Daoy (cell line): ENCODE measurements at places on chromosomes 2 and 18. TPM values are rescaled to one million over a fixed set of nuclear protein-coding genes. Genes with fewer than 3 reads are reported as not detected.
A peak's percentile ranks its signal among the peaks of the same experiment; 100 is the strongest.

DNA sequence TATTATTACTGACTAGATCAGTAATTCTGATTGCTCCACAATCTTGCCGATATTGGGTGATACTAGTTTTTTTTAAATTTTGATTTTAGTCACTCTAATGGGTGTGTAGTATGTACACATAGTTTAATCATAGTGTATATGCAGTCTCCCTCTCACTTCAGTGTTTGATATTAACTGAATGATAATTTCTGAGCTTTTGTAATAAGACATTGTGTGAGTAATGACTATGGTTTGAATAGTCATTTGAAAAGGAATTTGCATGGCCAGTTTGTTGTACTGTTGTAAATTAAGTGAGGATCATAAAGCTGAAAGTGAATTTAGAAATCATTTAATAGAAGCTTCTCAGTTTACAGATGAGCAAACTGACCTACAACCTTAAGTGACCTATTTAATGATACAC is 33.4 kb downstream of the USP14 start:
- no peak for DNase-seq

DNA sequence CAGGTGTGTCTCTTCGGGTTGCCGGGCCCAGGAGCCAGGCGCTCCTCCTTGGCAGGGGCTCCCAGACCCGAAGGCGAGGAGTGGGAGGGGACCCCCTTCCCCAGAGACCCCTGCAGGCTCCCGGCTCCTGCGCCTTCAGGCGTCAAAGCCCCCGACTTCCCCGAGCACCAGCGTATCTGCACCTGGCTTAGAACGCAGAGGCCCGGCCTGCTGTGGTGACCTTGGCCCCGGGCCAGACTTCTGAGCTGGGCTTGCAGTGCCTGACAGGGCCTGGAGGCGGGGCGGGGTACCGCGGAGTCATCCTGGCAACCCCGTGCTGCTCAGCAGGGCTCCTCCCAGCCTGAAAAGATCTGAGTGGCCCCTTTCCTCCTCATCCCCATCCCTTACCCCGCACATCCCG is 27.0 kb downstream of the SKA1 start:
- DNase-seq: peak; percentile 37

DNA sequence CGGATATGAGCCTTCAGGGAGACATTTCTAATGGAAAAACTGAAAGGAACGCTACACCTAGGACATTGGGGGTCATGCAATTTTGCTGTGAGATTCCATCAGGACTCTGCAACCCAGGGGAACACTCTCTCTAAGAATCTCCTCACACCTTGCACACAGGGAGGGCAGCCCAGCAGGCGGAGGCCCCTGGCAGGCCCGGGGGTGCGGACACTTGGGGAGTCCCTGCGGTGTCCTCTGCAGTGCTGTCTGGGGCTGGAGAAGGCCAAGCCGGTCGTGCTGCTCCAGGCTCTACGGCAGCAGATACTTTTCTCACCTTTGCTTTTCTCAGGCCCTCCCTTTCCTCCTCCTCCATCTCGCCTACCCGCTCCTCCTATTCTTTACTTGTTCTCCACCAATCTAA is 54.7 kb upstream of the FAM110C start:
- no peak for DNase-seq

DNA sequence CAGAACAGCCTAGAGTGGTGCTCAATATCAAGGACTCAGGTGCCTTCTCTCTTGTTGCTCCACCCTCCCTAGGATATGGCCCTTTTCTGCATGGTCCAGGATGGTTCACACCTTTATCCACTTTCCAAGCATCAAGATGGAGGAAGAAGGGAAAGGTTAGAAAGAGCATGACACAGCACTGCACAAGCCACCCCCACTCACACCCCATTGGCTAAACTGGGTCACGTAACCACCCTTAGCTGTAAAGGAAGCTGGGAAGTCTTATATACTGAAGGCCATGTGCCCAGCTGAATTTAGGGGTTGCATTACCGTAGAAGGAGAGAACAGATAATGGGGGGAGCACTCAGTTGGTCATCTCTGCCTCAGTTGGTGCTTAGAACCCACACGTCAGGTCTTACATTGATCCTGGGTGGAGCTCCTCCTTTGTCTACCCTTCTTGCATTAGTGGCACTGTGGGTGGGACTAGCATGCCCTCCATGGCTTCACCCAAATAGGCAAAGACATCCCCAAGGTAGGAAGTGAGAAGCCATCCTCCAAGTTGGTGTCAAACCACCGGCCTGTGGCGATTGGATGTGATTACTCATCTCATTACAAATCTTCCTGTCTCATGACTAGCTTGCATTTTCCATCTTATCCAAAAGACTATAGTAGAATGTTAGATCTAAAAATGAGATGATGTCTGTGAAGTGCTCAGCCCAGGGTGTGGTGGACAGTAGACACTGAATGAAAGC is 248.5 kb downstream of the HAUS1 start:
- DNase-seq: no peak

DNA sequence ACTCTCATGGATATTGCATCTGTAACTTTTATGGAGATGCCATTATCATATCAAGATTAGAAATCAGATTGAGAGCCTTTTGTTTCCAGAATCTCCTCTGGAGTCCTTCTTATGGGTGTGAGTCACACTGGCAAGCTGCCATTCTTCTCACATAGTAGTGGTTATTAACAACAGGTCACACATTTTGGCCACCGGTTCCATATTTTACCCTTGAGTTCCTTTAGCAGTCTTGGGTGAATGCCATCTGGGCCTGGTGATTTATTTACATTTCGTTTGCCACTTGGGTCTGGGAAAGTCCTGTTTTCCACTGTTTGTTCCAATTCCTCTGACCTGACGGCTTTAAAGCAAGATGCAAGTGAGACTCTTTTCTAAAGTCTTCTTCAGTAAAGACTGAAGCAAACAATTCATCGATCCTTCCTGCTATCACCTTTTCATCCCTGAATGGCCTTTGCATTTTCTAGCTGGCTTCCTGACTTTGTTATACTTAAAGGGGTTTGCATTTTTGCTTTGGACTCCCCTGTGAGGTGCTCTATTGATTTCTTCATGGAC is 80.5 kb upstream of the CAVIN2 start:
- peak; percentile 92 for DNase-seq

DNA sequence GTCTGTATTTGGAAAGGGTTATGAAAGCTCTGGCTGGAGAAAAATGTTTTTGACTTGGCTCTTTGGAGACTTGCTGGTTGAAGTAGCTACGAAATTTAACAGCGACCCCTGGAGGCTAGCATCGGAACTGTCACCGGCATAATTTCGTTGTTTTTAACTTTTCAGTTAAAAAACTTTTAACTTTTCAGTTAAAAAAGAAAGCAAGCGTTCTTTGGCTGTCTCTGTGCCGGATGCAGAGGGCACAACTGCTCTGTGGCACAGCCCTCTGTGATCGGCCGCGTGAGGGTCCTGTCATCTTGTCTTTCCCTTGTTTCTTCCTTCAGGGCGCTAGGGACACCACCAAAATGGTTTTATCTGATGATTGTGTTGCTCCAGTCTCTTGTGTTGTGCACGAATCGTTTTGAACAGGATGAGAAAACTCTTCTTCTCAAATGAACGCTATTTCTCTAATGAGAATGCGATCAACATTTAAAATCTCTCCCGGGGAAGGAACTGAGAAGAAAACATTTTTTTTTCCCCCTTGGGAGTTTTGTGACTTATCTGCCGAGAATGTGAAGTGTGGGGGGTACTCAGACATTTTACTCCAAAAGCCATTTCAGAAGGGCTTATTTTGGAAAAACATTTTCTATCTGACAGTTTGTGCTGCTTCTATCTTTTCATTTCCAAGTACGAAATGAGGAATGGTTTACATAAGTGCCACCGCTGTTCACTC is 57.1 kb downstream of the ADCYAP1 start:
- DNase-seq: no peak

DNA sequence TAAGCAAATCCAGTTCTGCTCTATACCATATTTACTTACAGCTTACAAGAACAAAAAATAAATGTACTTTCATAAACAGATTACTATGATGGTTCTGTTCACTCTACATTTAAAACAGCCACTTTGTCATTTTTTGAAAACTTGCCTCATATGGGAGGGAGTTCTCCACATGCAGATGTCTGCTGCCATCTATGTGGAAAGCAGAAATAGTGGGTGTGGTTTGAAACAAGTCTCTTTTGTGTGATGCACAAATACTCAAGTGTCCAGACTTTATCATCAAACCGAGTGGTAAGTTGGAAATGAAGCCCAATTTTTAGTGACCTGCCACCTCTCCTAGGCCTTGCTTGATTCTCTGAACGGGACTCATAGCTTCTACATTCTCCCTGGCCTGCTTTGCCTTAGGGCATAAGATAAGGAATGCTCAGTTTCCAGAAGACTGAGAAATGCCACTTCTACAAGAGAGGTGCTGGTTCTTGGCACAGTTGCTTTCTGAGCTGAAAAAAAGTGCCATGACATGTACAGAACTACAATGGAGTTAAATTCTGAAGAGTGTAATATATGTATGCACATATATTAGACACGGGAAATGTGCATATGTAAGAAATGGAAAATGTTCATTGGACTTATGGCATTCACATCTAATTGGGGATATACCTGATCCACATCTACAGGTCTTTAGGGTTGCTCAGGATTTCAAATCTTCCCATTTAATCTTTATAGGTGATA is 221.0 kb downstream of the SLC8A1 start:
- no peak for DNase-seq

GRCh38 chr18:69725009-69725408 is 222.7 kb downstream of the CD226 start:
- peak; percentile 2 for DNase-seq

DNA sequence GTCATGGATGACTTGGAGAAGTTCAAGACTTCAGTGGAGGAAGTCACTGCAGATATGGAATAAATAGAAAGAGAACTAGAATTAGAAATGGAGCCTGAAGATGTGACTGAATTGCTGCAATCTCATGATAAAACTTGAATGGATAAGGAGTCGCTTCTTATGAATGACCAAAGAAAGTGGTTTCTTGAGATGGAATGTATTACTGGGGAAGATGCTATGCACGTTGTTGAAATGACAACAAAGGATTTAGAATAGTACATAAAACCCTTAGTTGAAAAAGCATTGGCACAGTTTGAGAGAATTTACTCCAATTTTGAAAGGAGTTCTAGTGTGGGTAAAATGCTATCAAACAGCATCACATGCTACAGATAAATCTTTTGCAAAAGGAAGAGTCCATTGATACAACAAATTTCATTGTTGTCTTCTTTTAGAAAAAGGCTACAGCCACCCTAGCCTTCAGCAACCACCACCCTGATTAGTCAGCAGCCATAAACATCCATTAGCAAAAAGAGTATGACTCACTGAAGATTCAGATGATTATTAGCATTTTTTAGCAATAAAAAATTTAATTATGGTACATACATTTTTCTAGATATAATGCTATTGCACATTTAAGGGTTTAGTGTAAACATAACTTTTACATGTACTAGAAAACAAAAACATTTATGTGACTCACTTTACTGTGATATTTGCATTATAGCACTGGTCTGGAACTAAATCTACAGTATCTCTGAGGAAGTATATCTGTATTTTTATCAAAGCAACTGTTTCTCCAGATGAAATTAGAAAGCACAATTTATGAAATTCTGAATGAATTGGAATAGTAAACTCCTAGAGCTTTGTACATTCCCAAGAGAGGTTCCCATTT is 110.5 kb upstream of the TACR1 start:
- DNase-seq: peak; percentile 20

RELCH gene
- total RNA-seq: 14.5 and 27.1 TPM in 2 replicates

LYPD6 gene
- total RNA-seq: 6.7 and 8.5 TPM in 2 replicates

LYPD1 gene
- total RNA-seq: 130 and 153 TPM in 2 replicates
